Muscle of arm (tissue), 14 donors: ENCODE measurements at places on chromosomes 7 and 10.

GRCh38 chr7:158779061-158780000 lies 50.0 kb downstream of the ESYT2 start:
- DNase-seq: no peak

- peak; percentile 83 for DNase-seq
Observed at GRCh38 chr7:1123715-1124114, 35.8 kb downstream of the GPER1 start.

DNA sequence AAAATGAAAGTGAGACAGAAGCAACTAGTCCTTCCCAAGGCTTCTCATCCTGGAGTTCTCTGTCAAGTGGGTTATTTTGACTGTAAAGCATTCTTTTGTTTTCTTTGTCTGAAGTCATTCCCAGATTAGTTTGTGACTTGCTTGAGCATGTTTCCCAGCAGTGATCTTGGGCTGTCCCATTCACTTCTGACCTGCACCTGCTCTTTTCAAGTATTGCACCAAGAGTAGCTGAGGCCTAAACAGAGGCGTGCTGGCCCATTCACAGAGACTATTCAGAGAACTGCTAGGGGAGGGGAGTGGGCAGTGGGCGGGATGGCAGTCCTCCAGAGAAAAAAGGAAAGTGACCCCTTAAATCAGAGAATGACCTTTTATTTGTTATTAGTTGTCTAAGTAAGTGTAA lies 61.3 kb downstream of the CACNA2D1 start:
- no peak for DNase-seq

GRCh38 chr10:119997429-119997828 lies 104.9 kb downstream of the SEC23IP start:
- no peak for DNase-seq

DNA sequence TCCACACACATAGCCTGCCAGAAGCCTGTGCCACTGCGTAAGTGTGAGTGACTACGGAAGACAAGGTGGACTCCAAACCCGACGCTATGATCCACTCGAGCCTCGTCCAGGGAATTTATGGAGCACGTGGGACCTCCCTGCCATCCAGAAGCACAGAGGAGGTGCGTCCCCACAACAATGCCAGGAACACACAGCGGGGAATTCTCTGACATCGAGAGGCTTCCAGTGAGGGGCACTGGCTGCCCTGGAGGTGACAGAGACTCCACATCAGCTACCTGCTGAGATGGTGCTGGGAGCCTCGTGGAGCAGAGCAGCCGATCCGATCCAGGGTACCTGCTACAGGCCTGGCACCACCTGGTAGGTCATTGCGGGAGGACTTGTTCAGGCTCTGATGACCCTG lies 72.2 kb upstream of the INSIG1 start:
- DNase-seq: no peak

DNA sequence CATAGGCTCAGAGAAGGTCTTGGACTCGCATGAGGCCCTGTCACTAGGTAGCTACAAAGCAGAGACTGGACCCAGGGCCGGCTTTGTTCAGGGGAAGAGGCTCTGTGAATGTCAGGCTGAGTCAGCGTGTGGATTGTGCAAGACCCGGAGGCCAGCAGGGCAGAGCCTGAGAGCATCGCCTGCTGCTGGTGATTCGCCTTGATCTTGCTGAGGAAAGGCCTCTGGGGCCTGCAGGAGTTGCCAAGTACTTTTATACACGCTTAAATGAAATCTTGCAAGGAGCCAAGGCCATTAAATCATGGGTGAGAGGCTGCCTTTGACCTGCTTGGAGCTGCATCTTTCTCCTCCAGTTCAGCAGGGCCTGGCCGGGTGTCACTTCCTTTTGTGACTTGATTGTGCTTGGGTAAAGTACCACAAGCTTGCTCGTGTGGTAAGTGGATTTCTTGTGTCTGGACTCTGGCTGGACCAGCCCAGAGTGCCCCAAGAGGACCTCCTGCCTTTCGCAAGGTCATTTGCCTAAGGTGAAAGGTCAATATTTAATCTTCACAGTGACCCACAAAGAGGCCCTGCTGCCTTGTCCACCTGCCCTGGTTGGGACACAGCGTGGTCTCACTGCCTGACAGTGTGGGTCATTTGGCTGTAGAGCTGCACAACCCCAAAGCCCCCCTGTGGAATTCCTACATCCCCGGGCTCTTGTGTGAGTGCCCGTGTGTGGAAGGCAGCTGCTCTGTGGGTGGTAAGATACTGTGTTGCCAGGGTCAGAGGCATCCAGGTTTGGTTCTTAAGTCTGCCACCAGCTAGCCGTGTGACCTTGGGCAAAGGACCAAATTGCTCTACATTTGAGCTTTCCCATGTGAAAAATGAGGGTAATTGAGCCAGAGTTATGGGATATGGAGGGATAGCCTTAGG lies 38.6 kb upstream of the SH2D4B start:
- DNase-seq: peak; percentile 69

DNA sequence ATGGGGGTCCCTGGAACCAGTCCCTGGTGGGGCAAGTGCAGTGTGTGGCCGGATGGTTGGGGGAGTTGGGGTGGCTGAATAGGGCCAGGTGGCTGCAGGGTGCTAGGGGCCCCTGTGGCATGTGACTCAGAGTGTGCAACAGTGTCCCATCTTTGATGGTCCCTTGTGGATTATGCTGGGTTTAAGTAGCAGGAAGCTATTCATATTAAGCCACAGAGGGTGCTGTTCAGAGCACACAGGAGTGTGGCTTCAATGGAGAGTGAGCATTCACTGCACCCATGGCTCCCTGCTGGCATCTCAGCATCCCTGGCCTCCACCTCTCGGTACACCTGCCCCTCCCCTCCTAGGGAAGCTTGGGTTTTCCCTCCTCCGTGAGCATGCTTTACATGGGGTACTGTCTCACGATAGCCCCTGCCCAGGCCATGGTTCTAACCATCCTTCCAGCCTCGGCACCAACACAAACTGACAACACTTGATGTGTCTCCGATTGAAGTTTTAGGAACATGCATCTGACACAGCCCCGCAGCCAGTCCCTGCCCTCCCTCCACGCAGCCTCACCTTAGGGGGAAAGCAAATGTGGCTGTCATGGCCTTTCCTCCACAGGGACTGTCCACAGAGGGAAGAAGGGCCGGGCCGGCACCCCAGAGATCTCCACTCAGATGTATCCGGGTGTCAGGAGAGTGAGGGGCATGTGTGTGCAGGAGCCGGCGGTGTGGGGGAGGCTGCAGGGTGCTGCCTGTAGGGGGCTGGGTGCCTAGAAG lies 30.4 kb upstream of the PPIF start:
- DNase-seq: no peak

DNA sequence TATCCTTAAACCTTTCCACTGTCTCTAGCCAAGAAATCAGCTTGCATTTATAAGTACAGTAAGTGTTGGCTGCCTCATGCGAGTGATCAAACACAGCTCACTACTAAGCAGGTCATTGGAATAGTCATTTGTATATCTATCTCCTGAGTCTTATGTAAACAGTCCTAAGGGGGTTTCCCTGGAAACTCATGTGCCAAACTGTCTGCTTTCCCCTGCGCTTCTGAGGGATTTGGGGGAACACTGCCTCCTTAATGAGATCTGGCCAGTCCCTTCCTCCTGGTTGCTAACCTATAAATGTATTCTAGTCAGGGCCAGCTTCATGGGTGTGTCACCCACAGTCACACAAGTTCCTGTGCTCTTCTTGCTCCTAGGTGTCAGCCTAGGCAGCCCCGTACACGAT lies 133.1 kb downstream of the CD36 start:
- DNase-seq: peak; percentile 26

DNA sequence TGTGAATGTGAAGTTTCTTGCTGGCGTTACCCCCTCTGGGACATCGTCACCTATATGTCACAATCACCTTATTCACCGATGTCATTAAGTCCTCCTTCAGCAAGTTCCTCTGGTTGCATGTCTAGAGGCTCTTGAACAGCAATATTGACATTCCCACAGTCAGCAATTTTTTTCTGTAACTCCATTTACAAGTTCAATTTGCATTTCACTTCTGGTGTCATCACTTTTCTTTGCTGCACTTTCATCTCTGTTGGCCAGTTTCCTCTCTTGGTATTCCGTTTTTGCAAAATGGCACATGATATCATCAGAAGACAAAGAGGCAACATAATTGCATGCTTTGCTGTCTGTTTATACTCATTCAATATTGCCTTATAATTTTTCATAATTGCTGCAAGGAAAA lies 69.8 kb downstream of the SRI start:
- DNase-seq: no peak

- DNase-seq: no peak
Observed at GRCh38 chr10:128711806-128712205, 585.6 kb upstream of the MKI67 start.

- DNase-seq: no peak
Observed at GRCh38 chr10:89589101-89589720, 53.8 kb upstream of the SLC16A12 start.
